ENCODE measurements at places on chromosomes 1 and 21.

DNA sequence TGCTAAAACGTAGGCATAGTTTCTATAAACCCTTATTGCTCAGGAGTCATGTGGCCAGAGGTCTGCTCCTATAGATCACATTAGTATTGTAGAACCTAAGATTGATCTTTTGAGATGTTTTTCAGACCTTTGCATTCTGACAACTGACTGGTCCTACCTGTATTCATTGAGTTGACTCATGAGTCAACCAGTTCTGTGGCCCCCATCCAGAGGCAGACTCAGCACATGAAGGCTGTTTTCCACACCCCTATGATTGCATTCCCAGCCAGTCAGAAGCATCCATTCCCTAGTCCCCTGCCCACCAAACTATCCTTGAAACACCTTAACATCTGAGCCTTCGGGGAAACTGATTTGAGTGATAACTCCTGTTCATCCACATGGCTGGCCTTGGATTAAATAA lies 451.7 kb downstream of the SIPA1L2 start:
- DNase-seq: no peak

- DNase-seq: no peak
Measured at GRCh38 chr1:218488531-218488930, 143.4 kb downstream of the TGFB2 start.

DNA sequence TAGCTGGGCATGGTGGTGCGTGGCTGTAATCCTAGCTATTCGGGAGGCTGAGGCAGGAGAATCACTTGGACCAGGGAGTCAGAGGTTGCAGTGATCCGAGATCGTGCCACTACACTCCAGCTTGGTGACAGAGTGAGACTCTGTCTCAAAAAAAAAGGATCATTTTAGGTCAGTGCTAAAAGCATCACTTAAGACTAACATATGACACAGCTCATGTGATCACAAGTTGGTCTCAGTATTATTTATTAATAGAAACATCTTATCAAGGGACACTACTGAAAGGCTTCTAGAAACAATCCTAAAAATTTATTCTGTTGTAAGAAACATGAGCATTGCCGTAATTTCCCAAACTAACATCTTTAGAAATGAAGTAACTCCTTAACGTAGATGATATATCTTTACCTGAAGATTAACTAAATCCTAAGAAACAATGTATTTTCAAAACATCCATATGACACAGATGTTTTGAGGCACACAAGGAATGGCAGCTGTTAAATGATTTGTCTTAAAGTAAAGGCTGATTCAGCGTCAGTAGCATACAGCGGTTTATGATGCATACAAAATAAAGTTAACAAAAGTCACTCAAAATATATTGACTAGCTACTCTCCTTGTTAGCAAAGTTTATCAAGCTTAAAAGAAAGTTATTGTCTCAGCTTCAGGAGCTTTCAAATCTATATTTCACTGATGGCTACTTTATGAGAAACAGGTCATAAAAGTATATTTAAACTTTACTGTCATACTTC lies 2.6 kb downstream of the NIBAN1 start:
- no peak for DNase-seq

DNA sequence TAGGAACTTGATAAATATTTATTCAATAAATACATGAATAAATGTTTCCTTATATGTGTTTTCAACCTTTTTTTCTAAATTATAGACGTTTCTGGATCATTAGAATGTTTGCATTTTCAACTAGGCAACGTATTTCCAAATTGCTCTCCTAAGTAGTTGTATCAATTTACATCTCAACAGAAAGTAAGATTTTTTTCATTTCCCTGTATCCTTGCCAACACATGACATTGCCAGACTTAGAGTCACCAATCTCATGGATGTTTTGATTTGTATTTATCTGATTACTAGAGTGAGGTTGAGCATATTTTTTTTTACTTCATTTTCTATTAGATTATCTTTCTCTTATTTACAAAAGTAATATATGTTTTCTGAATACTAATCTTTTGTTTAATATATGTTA lies 22.2 kb upstream of the SMG7 start:
- peak; percentile 15 for DNase-seq

DNA sequence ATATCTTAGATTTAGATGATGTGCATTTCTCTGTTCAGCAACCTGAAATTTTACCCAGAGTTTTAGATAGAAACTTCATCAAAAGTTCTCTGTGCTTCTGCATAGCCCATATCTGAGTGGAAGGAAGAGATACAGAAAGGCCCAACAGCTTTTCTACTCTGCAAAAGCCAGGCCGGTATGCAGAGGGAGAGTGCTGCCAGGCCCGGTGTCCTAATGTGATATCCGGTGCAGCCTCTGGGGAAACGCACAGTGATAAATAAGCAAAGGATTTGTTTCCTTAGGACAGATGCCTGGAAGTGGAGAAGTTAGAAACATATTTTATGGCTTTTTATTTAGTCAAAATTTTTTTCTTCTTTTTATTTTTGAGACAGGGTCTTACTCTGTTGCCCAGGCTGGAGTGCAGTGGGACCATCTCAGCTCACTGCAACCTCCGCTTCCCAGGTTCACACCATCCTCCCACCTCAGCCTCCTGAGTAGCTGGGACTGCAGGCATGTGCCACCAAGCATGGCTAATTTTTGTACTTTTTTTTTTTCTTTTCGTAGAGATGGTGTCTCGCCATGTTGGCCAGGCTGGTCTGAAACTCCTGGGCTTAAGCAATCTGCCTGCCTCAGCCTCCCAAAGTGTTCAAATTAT lies 145.8 kb downstream of the PATJ start:
- DNase-seq: no peak

GRCh38 chr1:170397061-170397460 lies 134.9 kb upstream of the GORAB start:
- no peak for DNase-seq

DNA sequence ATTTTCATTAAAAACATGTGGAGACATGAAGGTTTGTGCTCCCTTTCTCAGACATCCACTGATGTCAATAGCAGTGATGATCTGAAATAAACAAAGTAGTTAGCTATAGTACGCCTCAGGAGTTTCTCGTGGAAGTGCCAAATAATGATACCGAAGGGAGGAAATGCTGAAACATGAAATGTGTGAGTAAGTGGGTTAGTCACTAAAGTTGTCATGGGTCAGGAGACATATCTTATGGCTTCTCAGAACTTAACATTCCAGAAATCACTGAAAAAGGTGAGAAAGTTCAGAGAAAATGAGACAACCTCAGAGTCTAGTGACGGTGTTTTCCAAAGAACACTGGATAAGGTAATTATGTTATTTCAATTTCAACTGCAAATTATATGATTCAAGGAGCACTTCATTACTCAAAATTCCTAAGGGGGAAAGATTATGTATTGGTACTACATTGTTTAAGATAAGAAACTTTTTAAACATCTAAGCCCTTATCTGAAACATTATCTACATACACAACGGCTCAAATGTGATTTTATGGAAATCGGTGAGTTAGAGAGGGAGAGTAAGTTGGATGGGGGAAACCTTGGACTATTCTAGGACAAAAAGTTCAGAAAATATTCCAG lies 20.6 kb downstream of the NIBAN1 start:
- peak; percentile 72 for DNase-seq

DNA sequence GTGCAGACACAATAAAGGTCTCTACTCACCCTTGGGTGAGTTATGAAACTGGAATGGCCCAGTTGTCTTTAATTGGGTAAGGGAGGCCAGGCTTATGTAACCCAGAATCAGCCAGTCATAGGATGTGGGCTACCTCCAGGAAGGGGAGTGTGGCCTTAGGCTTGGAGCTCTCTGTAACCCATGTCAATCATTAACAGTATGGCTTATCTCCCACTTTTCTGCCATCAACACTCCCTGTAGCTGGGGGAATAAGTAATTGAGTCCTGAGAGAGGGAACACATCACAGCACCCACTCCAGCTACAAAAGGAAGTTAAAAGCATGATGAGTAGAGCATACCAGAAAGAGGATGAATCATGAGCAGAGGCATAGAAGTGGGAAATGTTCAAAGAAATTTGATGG lies 327.0 kb upstream of the DUSP10 start:
- peak; percentile 62 for DNase-seq

- peak; percentile 79 for DNase-seq
Measured at GRCh38 chr1:39573736-39574624, 2.6 kb downstream of the PABPC4 start.

DNA sequence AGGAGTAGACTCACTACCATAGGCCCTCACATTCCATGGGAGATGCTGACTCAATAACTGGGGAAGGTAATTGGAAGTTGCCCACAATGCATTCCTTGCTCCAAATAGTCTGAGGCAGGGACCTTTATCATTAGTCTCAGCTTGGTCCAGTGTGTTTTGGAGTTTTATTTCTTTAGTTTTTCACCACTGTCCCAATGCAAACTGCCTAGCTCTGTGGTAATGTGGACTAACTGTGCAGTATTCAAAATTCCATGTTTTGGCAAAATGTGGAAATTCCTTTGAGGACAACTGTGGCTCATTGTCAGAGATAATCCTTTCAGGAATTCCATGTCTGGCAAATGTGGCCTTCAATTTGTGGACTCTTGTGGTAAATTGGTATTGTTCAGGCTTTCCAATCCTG lies 78.1 kb upstream of the PAPPA2 start:
- no peak for DNase-seq

DNA sequence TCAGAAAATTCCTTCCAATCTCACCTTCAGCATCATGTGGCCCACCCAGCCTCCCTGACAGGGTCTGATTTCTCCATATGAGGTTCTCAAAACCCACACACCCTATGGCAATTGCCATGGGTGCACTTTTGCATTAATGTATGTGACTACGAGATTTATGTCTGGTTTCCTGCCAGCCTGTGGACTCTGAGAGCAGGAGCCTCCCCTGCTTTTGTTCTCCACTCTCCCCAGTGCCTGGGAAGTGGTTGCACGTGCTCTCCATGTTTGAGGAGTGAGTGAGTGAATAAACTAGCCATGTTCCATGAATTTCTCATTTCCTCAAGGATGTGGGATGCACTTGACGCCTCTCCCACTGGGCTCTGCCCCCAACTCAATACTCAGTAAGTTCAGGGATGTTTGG lies 91.2 kb downstream of the ACTL8 start:
- DNase-seq: no peak

DNA sequence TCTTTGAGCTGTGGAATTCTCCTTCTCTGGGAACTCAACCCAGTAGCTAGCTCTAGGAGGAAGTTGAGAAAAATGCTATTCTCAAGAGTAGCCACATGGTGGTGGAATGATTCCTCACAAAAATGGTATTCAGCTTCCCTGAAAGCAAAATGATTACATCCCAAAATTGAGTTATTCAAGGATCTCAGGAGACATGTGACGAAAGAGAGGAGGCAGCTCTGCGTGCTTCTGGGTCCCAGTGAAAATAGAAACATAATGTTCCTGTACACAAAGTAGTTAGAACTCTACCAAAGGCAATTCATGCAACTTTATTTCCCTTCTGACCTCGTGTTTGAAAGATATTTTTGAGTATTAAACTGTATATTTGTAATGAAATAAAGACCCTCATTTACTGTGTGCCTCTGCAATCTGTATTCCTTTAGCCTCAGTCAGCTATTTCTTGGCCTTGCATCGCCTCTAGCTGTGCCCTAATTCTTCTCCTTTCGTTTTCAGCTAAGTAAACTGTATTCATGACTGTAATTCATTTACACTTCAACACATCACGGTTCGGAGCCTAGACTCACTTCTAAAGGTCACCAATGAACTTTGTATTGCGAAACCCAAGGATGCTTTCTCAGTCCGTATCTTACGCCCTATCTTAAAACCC lies 167.3 kb downstream of the FASLG start:
- DNase-seq: peak; percentile 95

DNA sequence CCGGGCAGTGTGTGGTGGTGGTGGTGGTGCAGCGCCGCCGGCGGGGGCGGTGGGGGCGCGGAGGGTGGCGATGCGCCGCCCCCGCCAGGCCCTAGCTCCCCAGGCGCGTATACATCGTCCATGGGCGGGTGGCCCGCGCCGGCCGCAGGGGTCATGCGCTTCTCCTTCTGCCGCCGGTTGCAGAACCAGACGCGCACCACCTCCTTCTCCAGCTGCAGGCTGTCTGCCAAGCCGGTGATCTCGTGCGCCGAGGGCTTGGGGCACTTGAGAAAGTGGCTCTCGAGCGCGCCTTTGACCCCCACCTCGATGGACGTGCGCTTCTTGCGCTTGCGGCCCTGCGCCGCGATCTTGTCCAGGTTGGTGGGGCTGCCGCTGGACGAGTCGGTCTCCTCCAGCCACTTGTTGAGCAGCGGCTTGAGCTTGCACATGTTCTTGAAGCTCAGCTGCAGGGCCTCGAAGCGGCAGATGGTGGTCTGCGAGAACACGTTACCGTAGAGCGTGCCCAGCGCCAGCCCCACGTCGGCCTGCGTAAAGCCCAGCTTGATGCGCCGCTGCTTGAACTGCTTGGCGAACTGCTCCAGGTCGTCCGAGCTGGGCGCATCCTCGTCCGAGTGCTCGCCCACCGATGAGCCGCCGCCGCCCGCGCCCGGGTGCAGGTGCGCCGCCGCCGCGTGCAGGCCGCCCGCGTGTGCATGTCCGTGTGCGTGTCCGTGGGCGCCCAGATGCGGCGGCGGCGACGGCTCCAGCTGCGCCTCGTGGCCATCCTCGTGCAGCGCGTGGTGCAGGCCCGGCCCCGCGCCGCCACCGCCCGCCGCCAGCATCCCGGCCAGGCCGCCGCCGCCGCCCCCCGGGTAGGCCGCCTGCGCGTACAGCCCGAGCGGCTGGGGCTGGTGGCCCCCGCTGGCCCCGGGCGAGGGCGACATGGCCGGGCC lies 926 bp downstream of the POU3F1 start:
- DNase-seq: peak; percentile 6
